ENCODE measurements at places on chromosomes 5 and 9.

DNA sequence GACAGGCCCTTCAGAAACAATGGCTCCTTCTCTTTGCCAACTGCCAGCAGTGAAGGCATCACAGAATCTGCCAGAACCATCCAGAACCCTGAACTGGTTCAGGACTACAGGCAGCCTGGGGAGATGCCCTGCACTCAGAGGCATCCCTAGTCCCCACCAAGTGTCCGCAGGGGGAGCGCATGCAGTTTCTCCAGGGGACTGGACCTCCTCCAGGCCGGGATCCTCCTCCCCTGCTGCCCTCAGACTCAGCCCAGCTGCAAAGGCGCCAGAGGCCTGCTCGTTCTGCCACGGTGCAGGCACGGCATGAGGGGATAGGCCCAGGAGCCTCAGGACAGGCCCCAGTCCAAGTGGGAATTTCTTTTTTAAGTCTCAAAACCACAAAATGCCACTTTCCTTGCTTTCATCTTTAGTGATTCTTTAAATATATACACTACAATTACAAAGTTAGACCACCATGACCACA, 72.0 kb downstream of the SEMA4D start:
- no peak for DNase-seq

GRCh38 chr5:166073901-166074581, 2217.4 kb upstream of the WWC1 start:
- DNase-seq: no peak

- no peak for DNase-seq
These were observed 651 bp downstream of the TRIM23 start for GRCh38 chr5:65623482-65623881.

- no peak for DNase-seq
These were observed 187.8 kb downstream of the NR3C1 start for GRCh38 chr5:143215690-143216089.

GRCh38 chr5:149114403-149115312, 26.6 kb upstream of the ABLIM3 start:
- no peak for DNase-seq

DNA sequence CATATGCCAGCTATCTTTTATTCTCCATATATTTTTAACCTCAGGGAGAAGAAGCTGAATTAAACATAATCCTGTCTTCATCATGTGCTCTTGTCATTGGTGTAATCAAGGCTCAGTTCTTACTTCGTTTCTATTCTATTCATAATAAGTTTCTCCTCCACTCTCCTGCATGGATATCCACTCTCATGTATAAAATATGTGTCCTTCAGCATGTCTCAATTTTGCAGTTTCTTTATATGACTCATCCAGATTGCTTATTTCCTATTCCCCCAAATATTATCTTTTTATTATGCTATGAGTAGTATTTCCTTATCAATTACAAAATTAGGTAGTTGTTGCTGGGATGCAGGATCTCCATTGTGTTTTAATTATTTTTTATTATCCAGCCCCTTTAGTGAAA, 643.7 kb upstream of the ACO1 start:
- no peak for DNase-seq

GRCh38 chr9:127066060-127066850, 56.2 kb downstream of the ANGPTL2 start:
- DNase-seq: no peak

DNA sequence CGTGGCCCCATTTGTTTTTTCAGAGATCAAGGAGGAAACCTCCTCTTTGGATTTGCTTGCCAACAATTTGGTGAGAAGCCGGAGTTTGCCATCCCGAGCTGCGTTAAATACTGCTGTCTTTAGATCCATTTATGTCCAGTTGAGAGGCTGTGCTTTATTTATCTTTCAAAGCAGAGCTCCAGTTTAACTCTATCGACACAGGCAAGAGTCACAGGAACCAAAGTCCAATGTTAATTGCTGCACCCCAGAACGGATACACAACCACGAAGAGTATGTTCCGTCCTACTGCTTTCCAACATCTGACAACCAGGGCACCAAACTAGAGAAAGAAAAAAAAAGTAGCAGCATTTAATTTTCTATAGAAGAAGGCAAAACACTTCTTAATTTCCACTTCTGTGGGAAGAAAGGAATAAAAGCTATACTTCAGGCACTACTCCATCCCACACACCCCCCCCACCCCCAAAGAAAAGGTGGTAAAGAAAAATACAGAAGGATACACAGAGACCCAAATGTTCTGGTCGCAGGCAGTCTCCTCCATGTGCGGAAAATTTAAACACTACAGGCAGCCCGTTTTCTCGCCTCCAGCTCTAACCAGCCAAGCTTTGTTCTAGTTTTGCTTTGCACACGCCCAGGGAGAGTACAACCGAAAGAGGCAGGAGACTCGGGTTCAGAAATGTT, 1.1 kb downstream of the FEM1C start:
- no peak for DNase-seq

DNA sequence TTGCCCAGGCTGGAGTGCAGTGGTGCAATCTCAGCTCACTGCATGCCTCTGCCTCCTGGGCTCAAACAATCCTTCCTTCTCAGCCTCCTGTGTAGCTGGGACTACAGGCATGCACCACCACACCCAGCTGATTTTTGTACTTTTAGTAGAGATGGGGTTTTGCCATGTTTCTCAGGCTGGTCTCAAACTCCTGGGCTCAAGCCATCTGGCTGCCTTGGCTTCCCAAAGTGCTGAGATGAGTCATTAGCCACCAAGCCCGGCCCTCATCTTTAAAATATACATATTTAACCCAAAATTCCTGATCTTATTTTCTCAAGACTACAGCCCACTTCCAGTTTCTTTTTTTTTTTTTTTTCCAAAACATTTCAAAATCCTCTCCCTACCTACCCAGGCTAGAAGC, 31.7 kb upstream of the MINAR2 start:
- no peak for DNase-seq

DNA sequence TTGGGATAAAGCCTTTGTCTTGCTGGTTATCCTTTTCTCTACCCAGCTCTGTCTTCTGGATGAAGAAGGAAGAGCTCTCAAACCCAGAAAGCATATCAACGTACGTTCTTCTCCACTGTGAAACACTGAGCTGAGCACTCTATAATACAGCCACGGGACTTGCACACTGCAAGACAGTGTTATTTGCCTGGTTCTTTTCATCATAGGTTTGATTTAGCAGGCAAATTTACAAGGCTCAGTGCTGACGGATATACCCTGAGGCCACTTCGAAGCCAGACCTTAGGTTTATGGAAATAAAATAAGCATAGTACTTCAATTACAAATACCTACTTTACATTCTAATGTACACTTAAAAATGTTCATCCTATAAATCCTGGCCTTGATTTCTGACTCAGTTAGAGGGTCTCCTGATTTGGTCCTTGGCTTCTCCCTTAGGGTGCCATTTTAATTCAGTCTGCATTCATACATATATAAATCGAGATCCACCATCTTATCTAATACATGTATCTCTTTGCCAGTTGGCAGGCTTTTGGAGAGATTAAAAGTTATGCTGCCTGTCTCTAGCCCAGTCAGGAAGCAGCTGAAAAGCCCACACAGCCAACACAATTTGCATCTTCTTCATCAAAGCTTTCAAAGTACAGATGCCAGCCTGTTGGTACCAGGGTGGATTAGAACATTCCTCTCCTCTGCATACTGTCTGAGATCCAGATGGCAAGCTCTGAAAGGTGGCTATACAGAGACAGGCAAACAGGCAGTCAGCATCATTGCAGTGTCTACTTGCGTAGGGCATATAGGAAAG, 194.4 kb downstream of the DEPDC1B start:
- no peak for DNase-seq

DNA sequence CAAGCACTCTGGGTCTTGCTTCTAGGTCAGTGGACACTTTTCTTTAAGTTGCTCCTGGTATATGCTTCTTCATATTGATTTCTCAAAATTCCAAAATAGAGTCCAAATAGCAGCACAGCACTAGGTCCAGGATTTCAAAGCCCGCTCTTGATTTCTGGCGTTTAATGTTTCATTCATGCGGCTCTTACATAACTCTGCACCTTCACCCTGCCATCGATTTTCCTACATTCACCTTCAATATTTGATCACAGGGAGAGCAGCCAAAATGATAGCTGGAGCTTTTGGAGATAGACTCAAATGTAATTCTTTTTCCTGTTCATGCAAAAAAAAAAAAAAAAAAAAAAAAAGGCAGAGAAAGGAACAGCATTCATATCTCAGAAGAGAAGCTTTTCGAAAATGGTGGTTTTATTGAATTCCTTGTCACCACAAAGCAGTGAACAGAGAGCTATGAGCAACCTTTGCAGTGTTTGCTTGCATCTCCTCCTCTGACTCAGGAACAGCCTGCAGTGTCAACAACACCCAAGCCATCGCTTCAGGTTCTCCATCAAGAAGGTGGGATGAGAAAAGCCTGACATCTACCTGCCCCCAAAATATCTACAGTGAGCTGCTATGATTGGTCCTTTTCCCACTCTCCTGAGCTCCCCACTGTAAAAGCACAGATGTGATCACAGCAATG, 97.8 kb downstream of the MED10 start:
- no peak for DNase-seq

DNA sequence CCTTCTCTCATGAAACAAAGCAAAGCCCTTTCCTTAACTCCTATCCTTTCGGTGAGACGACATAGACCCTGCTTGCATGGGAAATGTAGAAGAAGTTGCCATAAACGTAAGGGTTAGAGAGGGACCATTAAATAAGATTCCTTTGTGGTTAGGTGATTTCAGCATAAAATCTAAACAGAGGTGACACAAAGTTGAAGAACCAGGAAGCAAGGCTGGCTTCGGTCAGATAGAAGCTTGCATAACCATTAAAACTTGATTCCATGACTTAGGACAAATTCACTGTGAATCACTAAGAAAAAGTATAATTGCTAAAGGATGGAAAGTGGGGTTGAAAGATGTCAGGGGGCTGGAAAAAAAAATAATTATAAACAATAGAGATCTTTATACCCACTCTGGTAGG, 30.9 kb upstream of the ABLIM3 start:
- DNase-seq: no peak

- DNase-seq: no peak
These were observed 42.1 kb upstream of the ZNF462 start for GRCh38 chr9:106820866-106821265.

DNA sequence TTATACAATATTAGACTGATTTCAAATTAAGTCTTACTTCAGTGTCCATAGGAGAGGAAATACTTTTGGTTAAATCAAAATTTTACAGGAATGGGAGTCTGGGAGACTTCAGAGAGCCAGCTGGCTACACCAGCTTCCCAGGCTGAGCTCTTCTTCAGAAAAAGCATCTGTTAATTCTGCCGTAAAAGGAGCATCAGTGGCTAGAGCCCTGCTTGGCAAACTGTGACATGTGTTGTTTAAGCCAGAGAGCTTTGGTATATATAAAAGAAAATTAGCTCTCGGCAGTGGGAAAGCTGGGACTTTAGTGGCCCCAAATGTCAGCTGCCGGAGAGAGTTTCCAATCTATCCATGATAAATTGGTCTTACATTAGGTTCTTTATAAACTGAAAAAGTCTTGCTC, 378.8 kb upstream of the TUSC1 start:
- DNase-seq: no peak

GRCh38 chr9:1535051-1535450, 480.1 kb upstream of the SMARCA2 start:
- no peak for DNase-seq

GRCh38 chr5:133314086-133314485, 262.3 kb downstream of the HSPA4 start:
- no peak for DNase-seq

DNA sequence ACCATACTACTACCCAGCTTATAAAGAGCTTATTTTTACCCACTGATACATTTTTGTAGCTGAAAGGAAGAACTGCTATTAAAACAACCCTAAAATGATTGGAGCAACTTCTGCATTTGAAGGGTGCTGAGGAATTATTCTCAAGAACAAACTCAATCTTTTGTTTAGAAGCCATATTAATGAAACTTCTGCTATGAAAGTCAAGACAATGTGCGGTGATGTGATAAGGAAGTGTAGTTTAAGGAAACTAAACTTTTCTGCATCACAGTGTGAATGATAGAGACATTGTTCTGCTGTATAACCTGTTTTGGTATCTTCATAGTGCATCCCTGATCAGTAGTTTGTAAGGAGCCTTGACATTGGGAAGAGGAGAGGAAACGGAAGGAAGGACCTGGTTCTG, 408.5 kb downstream of the TMEM38B start:
- no peak for DNase-seq

- no peak for DNase-seq
These were observed 87.6 kb downstream of the BASP1 start for GRCh38 chr5:17305017-17305416.

GRCh38 chr9:6036391-6036790, 21.0 kb upstream of the RANBP6 start:
- no peak for DNase-seq

DNA sequence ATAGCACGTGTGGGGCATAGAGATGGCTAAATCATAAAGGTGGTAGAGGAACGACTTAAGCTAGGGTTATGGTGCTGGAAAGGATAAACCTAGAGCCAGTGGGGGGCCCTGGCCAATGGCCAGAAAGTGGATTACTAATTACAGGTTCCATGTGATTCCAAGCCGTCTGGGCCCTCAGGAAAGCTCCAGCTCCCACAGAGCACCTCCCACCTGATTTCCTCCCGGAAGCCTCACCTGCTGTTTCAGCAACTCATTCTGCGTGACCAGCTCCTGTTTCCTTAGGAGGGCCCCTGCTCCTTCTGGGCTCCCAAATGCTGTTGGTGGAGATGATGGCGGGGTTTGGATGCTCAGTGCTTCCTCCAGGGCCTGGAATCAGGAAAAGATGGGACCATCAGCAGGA, 16.2 kb downstream of the GPX3 start:
- DNase-seq: no peak

DNA sequence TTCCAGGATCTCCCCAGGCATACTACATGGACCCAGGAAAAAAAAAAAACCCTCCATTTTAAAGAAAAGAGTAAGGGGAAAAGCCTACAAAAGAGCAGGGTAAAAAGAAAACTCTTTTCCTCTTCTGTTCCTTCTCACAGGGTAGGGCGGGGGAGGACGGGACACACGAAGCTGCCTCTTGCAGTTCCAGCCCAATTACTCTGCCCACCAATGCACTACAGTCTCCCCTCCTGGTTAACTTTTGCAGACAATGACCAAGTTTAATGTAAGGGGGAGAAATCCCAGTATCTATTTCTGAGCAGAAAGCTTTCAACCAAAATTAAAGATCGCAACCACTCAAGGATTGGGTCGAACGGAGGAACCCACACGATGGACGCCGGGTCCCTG, 1.3 kb downstream of the BRD3 start:
- no peak for DNase-seq

- no peak for DNase-seq
These were observed 380.1 kb upstream of the NUDT12 start for GRCh38 chr5:103942587-103943186.

GRCh38 chr9:132087438-132088030, 7.9 kb upstream of the MED27 start:
- no peak for DNase-seq

- peak; percentile 13 for DNase-seq
These were observed 24.3 kb upstream of the PRRC1 start for GRCh38 chr5:127492854-127493738.

- DNase-seq: no peak
These were observed 48.0 kb downstream of the MED27 start for GRCh38 chr9:132031467-132032237.

- no peak for DNase-seq
These were observed 961.7 kb upstream of the COX7C start for GRCh38 chr5:85656050-85656449.

Data from BJ (cell line).